NCI-H226 (cell line): ENCODE measurements at places on chromosomes 3 and 15.

- no peak for DNase-seq
These were observed 40.8 kb upstream of the IQCF6 start for GRCh38 chr3:51819709-51820406.

DNA sequence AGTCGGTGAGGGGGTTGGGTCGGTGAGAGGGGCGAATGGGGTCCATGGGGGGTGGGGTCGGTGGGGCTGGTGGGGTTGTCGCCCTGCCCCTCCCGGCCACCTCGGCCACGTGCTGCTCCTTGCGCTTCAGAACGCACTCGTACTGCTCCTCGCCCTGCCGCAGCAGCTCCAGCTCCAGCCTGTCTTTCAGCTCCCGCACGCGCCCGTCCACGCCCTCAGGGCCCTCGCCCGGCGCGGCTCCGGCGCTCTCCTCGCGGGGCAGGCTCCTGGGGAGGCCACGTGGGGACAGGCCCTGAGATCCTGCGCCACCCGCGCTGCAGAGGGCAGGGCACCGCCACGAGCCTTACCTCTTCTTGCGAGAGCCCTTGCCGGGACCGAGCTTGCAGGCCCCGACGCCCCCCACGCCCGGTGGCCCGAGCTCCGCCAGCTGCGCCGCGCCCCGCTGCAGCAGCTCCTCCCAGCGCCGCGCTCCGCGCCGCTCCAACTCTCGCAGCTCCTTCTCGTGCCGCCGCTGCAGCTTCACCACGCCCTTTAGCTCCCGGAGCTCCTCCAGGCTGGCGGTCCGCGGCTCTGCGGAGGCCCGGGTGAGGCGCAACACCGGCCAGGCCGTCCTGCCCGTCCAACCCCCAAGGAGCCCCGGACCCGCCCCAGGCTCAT lies 8.2 kb upstream of the ANKRD63 start:
- DNase-seq = peak; percentile 39

GRCh38 chr3:98776140-98776493 lies 13.0 kb downstream of the ST3GAL6 start:
- no peak for DNase-seq

GRCh38 chr15:38090678-38091077 lies 156.2 kb downstream of the TMCO5A start:
- no peak for DNase-seq

- DNase-seq = no peak
These were observed 495.3 kb upstream of the ARPP21 start for GRCh38 chr3:35144011-35144410.
